ENCODE measurements at places on chromosomes 4 and X.

DNA sequence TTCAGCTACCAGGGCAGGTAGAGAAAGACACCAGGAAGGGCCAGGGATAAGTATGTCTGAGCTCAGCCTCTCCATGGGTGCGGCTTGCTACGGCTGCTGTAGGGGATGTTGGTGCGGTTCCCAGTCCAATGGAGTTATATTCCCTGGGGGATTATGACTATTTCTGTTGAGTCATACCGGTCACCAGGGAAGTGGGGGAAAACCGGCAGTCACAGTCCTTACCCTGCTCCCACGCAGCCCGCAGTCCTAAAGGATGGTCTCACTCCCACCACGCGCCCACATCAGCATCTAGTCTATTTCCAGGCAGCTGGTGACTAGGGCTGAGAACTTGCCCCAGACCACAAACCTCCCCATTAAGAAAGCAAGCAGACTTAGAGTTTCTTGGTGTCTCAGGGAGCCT is 191.6 kb downstream of the VEGFC start:
- DNase-seq: no peak

GRCh38 chr4:84837751-84838150 is 128.7 kb downstream of the WDFY3 start:
- no peak for DNase-seq

- no peak for DNase-seq
Observed at GRCh38 chrX:80098038-80098437, 83.5 kb downstream of the TBX22 start.

DNA sequence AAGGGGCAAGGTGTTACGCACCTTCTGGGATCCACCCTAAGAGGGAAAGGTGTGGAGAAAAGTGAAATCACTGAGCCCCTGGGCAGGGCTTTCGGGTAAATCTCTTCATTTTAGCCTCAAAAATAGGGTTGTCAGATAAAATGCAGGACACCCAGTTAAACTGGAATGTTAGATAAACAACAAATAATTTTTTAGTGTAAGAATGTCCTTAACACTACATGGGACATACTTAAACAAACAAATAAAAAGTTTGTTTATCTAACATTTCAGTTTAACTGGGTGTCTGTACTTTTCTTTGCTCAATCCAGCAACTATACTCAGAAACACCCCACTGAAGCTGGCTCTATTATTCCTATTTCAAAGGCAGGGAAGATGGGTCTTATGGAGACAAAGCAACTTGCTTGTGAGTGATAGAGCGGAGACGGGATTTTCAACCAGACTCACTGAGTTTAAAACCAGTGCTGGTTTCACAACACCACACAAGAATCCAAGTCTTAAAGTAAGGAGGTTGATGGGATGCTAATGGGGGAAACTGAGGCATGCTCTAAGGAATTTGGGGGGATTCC is 144.8 kb upstream of the RBPJ start:
- DNase-seq: no peak

DNA sequence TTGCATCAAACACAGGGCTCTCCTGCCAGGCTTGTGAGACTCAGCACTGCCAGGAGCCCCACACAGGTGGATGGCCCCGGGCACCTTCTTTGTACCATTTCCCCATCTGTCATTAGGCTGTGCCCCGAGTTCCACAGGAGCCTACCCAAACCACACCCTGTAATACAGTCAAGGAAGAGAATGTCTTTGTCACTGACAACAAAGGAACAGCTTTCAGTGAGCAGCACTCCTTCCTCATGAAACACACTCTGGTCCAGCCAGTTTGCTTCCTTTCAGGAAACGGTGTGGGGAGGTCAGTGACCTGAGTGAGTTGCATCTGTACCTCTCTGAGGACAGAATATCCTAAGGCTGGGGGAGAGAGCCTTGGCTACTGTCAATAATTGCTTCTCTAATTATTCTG is 53.7 kb downstream of the LNX1 start:
- no peak for DNase-seq

GRCh38 chr4:163562496-163562895 is 68.0 kb downstream of the TMA16 start:
- DNase-seq: no peak
